ENCODE measurements at places on chromosomes 4 and X. TPM values are rescaled to one million over a fixed set of nuclear protein-coding genes. Genes with fewer than 3 reads are reported as not detected.

Gene C4orf36
- 1.6 TPM for total RNA-seq

Gene ELOVL6
- total RNA-seq = 39.0 TPM

- no peak for DNase-seq
These were observed 954.4 kb downstream of the FAT4 start for GRCh38 chr4:126269106-126269505.

Gene ZFP92
- total RNA-seq = 1.9 TPM

- DNase-seq = no peak
These were observed 1634.4 kb upstream of the PCDH7 start for GRCh38 chr4:29085748-29086147.

Gene ITM2A
- 64.3 TPM for total RNA-seq

DNA sequence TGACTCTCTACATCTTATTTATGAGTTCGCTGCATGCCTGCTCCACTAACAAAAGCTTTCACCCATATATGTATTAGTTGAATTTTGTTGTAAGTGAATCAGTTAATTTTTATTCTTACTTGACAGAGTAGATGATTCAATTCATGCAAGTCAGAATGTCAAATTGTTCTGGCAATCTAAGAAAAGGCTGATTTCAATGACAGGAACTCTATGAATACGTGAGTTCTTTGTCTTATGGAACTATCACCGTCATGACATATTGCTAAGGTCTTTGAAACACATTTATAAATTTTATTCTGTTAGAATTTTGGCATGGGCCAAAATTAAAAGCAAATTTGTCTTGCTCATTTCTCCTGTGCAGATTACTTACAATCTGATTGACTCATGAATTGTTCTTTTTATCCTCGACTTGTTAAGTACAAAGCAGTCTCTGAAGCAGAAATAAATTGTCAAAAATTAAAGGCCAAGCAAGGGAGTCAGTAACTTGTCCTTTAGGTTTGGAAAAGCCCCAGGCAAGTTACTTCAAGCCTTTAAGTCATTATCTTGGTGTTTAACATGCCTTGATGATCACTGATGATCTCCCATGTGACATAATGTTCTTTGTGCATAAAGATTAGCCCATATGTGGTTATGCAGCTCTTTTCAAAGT lies 89.0 kb upstream of the GC start:
- DNase-seq = no peak

DNA sequence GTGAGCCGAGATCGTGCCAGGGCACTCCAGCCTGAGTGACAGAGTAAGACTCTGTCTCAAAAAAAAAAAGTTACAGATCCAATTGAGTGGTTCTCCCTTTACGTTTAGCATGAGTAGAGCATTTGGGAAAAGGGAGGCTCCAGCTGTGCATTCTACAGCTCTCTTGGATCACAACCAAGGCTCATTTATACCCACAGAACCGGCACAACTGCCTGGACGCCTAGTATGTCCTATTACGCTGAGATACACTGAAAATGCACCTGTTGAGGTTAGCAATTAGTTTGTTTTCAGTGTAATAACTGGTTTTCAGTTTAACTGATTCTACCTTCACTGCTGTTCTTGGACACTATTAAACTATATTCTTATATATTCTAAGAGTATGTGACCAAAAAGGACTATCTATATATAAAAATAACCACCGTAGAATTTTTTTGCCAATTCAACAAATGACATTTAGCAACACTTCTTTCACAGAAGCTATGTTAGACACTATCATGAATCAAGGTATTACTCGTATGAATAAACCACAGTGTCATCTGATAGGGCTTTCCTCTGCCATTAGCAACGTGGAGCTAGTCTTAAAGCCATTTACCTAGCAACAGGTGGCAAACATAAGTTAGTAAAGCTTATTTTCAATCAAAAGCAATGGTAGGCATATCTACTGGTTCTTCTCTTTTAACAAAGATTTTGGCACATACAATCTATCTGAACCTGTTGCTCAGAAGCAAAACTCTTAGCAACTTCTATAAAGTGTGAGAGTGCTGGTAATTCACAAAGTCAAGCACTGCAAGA lies 3.6 kb downstream of the OTUD4 start:
- no peak for DNase-seq

- no peak for DNase-seq
These were observed 479.2 kb downstream of the GBA3 start for GRCh38 chr4:23171976-23172375.

DNA sequence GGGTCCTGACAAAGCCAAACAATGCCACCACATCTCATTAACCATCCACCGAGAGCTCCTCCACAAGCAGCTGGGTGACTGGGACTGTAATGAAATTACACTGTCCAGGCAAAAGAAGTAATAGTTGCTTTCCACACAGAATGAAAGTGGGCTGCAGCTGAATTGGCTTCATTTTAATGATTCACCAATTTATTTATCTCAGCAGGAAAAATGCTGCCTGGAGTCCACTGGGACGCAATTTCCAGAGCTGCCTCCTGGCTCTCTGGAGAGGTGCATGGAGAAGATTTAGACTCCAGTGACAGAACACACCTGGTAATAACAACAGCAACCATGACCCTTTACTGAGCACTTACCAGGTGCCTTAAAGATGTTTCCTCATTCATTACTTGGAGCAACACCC lies 226.7 kb downstream of the LDB2 start:
- no peak for DNase-seq

Gene AR
- 0.62 TPM for total RNA-seq

DNA sequence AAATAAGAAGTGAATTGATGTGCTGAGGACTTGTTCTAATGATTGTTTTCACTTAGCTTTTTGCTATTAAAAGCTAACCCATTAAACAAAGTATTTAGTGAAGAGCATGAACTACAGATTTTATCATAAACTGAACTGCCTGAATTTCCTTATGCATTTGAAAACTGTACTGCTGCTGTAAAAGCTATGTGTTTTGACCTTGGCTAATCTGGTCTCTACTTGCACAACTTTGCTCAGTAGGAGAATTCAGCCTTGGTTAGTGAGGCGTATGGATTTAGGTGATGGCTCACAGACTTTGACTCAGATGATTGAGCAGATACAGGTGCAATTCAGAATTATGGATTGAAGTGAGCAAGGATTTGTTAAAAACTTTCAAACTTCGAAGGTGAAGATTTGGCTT lies 38.7 kb upstream of the FAT1 start:
- DNase-seq = no peak

DNA sequence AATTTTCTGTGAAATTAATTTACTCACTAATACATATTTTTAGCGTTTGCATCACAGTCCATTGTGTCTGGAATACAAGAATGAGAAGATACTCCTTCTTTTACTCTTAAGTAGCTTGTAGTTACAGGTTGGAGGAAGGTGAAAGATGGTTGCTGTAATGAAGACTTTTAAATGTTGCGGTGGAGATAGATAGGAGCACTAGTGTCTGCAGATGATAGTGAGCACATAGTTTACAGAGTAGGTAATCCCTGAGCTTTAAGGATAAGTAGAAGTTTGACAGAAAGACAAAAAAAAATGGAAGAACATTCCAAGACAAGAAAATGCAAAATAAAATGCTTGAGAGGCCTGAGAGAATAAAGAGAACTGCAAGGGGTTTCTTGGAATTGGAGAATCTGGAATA lies 5.4 kb upstream of the SLC39A8 start:
- DNase-seq = no peak

GRCh38 chrX:54798137-54798536 lies at the start of gene ITIH6:
TSS of gene ITIH6 (minus strand) at chrX:54798255. CDS start at chrX:54798210, 45 bp downstream.
- no peak for DNase-seq

GRCh38 chrX:74421740-74422352 lies 553 bp downstream of the SLC16A2 start:
- DNase-seq = no peak

- DNase-seq = no peak
These were observed 888.4 kb upstream of the EPHA5 start for GRCh38 chr4:66558651-66559050.

GRCh38 chr4:124631760-124632159 lies 80.8 kb downstream of the ANKRD50 start:
- no peak for DNase-seq

DNA sequence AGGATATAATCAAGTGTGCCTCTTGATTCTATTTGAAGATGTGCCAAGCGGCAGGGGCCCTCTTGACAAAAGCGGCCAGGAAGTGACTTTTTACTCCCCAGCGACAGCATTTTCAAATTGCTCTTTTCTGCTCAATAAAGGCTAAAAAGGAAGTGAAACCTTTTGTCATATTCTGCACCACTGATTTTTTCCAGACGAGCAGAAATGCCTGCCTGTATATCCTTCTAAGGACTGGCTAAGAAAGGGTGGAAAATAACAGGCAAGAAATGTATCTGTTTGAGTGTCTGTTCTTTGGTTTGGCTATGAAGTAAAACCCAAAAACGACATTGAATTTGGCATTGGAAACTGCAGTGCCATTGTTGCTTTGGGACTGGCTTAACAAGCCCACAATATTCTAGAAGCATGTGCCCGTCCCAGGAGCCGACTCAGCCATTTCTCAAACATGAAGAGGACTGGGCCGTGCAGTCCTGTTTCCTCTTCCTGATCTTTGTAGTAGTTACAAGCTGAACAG lies 25.4 kb downstream of the TMSB4X start:
- no peak for DNase-seq

Gene IL2
- total RNA-seq = not detected

DNA sequence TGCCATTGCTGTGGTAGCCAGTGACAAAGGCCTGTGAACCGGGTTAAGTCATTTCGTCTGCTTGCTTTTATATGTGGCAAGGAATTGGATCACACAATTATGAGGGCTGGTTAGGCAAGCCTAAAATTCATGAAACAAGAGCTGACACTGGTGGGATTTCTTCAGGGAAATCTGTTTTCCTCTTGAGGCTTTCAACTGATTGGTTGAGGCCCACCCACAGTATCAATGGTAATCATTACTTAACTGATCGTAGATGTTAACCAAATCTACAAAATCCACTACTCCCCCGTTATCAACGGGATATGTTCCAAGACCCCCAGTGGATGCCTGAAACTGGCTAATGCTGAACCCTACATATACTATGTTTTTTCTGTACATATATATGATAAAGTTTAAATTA lies 13.0 kb downstream of the RBMX2 start:
- DNase-seq = no peak

DNA sequence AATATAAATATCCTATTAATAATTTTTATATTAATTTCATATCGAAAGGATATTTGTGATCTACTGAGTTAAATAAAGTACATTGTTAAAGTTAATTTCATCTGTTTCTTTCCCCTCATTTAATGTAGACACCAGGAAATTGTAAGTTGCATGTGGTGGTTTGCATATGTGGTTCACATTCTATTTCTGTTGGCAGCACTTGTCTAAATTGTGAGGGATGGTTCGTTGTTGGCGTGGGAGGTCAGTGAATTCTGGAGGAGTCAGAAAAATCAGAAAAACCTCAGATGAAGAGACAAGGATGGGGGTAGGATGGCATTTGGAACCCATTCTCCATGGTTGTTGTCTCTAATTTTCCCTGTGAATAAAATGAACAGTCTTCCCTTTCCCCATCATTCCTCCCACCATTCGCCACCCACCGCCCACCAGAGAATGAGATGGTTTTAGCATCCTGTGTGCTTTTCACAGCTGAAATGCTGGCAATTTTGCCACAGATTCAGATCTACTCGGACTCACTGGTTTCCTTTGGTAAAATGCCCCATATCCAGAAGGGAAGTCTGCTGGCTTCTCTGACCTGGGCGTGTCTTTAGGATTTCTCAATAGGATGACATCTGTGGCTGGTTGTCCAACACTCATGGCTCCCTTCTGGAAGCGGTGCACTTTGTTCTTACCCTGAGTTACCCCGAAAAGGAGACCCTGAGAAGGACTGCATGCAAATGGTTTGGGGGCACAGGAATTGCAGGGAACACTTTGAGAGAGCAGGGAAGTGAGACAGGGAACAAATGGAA lies 52.3 kb downstream of the LGI2 start:
- no peak for DNase-seq

Gene TMSB15A
- 111 TPM for total RNA-seq

DNA sequence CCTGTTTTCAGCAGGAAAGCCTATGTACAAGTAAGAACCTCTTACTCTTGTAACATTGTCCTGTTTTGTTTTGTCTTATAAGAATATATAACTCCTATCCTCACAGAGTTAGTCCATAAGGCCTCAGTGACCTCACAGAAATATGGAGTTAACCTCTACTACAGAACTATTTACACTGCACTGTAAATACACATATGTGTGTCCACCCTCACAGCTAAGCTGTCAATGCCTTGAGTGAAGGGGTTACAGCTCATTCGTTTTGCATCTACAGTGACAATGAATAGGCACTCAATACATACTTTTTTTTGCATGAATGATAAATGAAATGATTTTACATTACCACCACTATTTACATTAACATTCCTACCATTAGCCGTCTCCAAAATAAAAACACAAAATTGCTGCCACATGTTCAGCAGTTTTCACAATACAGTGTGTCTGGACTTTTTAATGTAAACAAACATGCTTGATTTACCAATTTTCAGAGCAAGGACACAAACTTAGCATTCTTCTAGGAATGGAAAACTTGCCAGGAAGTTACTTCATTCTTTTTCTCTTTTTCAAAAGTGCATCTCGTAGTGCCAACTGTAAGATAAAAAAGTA lies 9.5 kb upstream of the NAAA start:
- no peak for DNase-seq

DNA sequence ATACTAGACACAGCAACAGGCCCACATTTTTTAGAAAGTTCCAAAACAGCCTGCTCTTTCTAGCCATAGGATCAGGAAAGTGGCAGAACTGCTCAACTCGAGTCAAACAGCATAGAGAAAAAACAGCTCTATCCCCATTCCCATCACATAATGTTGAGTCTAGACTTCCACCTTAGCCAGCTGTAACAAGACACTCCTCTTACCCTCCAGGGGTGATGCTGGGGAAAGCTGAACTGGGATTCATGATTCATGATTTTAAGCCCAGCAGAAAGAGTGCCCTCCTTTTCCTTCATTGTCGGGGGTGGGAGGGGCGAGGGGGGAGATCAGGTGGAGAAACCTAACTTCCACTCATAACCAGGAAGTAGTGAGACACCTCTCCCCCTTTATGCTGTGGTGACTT lies 86.1 kb downstream of the CENPC start:
- no peak for DNase-seq

Gene MAGEE1
- 12.6 TPM for total RNA-seq

DNA sequence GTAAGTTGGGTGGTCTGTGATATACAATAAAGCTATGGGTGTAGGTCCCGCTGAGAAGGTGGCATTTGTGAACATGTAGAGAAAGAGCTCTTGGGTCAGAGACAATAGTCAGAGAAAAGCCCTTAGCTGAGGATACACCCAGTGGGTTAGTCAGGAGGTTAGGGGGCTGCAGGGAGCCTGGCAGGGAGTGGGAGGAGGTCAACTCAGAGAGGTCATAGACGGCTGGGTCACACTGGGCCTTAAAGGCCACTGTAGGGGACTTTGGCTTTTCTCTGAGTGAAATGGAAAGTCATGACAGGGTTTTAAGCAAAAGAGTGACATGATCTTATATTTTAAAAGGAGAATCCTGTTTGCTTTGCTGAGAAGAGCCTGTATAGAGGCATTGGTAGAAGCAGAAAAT lies 16.7 kb downstream of the MGST2 start:
- DNase-seq = no peak

DNA sequence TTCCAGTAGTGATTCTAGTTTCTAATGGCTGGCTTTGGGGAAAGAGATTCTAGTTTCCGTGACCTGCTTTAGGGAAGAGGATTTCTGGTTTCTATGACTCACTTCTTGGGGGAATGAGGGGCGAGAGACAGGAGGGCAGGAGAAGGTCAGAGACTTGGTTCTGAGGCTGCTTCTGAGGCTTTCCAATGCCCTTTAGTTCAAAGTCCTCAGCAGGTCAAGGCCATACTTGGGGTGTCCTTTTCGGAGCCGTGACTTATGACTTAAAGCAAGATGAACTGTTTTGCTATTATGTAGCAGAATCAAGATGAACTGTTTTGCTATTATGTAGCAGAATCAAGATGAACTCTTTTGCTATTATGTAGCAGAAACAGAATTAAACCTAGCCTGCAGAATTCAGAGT lies 52.2 kb upstream of the TLR3 start:
- DNase-seq = no peak

Gene ADGRA3
- 56.6 TPM for total RNA-seq

Data from occipital lobe (tissue), 3 donors.